ENCODE measurements at places on chromosomes 6 and 20.
A peak's percentile ranks its signal among the peaks of the same experiment; 100 is the strongest.

DNA sequence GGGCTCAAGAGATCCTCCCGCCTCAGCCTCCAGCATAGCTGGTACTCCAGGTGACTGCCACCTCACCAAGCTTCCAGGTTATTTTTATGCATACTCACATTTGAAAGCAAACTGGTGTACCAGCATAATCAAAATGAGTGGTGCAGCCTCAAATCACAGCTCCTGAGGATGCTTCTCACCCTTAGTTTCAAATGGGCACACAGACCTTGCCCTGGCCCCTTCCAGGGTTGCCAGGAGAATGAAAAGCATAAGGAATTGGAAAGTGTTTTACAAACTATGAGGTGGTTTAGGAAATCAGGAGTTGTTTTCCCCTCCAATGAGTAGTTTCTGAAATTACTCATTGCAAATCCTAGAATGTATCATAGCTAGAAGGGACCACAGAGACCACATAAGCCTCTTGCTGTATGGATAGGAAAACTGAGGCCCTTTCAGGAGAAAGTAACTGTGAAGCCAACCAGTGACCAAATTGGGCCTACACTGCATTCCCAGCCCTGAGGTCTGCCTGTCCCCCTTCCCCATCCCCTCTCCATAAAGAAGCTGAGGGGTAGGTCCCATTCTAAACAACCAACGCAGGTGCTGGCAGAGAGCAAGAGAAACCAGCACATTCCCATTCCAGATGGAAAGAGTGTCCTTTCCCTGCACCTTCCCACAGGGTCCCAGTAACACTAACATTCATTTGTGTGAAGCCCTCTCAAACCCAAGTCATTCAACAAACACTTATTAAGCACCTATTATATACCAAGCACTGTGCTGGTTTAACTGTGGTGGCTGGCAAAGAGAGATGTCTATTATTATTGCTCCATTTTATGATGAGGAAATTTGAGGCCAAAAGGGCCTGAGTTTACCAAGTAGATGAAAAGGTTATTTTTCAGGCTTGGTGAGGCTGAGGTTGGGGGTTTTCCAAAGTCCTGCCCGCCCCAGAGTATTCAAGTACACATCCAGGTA is 2.1 kb upstream of the E2F1 start:
- no peak for DNase-seq

DNA sequence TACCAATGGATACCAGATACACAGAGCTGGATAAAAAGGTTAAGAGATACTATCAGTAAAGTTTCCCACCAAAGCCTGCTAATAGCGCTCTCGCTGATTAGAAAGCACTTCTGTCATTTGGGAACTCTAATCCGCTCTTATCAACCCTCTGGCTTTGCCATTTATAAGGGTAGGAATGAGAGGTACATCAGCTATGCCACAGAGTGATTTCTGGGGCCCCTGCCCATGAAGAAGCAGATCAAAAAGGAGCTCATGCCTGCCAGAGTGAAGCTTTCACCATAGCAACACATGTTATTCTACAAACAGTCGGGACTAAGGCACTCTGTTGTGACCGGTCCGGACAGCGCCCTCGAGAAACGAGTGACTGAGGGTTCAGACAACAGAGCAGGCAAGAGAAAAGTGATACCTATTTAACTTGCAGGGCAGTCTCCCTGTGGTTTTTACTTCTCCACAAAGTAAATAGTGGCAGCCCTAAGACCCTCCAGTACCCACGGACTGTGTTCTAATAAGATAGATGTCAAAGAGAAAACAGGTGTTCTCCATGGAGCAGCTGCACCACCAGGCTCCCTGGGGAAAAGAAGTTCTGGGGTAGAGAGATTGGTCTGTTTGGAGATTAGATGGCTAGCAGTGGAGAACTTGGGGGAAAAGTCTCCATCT is 5.6 kb downstream of the TRAM2 start:
- DNase-seq, result no peak

- no peak for DNase-seq
These were observed 2.4 kb upstream of the GCLC start for GRCh38 chr6:53547166-53547810.

GRCh38 chr6:3011592-3011991 is 11.9 kb downstream of the NQO2 start:
- no peak for DNase-seq

- peak; percentile 65 for DNase-seq
These were observed 35.9 kb downstream of the PLCG1 start for GRCh38 chr20:41173161-41173721.

- DNase-seq, result no peak
These were observed 841.1 kb upstream of the MANEA start for GRCh38 chr6:94736236-94736635.

- DNase-seq, result no peak
These were observed 37.2 kb upstream of the PTPN1 start for GRCh38 chr20:50472693-50473664.

- no peak for DNase-seq
These were observed 3.9 kb downstream of the RAB44 start for GRCh38 chr6:36701401-36701991.

DNA sequence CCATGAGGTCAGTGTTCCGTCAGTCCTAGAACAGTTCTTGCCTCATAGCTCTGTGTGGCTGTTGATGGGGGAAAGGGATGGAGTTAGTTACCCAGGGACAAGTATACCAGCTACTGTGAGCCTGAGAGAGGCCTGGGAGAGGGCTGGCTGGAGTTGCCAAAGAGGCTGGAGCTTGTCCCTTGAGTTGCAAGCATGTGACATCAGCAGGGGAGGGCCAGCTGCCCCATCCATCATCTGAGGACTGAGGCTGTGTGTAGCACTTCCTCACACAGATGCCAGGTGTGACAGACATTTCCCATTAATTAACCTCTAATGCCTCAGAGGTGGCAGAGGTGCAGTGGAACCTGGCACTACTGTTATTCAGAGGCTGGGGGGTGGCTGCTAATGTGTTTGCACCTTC is 131.6 kb downstream of the PHACTR3 start:
- DNase-seq, result no peak

GRCh38 chr6:48101290-48101689 is 9.7 kb downstream of the PTCHD4 start:
- no peak for DNase-seq

DNA sequence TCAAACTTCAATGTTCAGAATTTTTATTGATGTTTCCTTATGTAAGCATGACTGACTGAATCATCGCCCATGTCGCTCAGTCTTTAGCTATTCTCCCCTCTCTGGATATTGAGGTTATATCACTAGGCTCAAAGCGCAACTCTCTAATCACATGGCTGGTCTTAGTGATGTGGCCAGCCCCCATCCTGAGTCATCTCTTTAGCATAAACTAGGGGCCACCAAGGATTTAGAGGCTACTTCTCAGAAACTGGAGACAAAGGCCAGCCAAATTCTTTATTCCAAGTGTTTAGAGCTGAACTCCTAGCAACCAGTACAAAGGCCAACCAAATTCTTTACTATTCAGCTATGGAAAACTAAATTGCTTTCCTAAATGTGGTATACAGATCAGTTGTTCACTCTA is 61.4 kb downstream of the FAM135A start:
- DNase-seq, result peak; percentile 8

DNA sequence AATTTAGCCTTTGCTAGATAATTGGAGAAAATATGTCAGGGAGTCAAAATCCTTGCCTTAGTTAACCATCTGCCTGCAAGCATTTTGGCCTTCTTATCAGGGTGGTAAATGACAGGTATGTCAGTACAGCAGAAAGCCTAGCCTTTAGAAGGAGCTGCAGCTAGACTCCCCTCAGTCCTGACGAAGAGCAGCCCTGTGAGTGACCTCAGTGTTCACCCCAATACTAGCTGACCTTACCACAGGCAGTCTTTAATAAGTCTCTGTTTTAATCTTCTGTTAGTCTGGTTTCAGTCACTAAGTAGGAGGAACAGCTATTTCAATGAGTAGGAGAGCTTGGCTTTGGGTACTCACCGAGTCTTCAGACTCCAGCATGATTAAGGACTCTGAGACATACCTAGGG is 340.0 kb upstream of the FLRT3 start:
- no peak for DNase-seq

GRCh38 chr20:35432430-35432735 is 5.6 kb downstream of the GDF5 start:
- no peak for DNase-seq

- DNase-seq, result no peak
These were observed 2.6 kb upstream of the TAAR6 start for GRCh38 chr6:132567566-132567965.

GRCh38 chr6:134097114-134097707 is 44.8 kb upstream of the SLC2A12 start:
- DNase-seq, result peak; percentile 65

GRCh38 chr6:11978169-11978987 is 33.7 kb upstream of the HIVEP1 start:
- peak; percentile 14 for DNase-seq

GRCh38 chr20:5928836-5929715 is 21.3 kb downstream of the TRMT6 start:
- DNase-seq, result no peak

DNA sequence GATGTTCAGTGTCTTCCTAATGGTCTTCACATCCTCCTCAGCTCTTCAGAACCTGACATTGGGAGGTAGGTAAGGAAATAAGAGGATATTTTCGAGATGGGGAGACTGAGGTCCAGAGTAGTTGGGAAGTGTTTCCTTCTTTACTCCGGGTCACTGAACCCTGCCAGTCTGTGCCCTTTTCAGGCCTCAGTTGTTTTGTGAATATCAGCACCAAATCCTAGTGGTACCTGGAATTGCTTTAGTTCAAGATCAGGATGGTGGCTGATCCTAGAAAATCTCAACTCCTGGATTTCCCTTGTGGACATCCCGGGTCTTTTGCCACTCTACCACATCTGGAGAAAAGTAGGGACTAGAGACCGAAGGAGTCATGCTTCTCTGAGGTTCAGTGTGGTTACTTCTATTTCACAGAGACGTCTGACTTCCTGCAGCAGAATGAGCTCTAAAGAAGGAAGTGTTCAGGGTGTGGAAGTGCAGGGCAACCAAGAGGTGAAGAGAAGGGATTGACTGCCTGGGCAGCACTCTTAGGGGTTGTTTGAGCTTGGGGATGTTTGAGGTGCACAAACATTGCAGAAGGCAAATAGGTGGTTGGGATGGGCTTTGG is 995 bp downstream of the STK4 start:
- DNase-seq, result peak; percentile 5

DNA sequence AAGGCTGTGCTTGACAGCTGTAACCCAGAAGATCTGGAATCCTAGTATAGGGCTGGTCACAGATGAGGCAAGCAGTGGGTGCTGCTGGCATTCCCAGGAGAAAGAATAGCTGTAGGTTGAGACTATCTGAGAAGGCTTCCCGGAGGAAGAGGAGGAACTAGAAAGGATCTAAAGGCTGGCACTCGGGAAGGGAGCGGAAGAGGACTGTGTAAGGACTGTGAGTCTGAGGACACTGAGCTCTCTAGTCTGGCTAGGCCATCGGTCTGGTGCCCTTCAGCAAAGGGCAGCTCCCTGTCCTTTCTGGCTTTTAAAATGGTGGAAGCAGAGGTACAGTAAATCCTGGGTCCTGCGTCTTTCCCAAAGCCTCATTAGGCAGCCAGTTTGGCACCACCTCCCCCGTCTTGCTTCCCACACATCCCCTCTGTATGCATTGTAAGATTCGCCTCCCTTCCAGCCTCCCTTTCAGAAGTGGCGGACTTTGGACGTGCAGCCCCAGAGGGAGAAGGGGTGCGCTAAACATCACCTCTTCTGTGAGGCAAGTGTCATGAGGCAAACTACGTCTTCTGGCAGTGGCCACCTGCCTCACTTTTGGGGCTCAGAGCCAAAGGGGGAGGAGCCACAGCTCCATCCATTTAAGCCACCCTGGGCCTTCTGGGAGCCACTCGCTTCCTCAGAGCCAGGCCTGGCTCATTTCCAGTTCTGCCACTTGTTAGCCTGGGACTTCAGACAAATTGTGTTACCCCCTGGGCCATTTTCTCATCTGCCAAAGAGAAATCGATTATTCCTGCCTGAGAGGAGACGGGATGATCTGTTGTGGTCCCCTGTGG is 8.6 kb downstream of the SNPH start:
- DNase-seq, result no peak

GRCh38 chr20:56202493-56203077 is 45.9 kb upstream of the MC3R start:
- DNase-seq, result no peak

GRCh38 chr20:38303908-38304379 is at the start of gene BPI:
TSS of gene BPI (plus strand) at chr20:38304156. CDS start at chr20:38304224, 68 bp downstream.
- peak; percentile 64 for DNase-seq

DNA sequence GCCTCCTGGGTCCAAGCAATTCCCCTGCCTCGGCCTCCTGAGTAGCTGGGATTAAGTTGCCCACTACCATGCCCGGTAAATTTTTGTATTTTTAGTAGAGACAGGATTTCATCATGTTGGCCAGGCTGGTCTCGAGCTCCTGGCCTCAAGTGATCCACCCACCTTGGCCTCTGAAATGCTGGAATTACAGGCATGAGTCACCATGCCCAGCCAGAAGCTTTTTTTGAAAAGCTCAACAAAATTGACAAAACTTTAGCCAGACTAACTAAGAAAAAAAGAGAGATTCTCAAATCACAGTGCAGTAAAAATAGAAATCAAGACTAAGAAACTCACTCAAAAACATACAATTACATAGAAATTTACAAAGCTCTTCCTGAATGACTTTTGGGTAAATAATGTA is 420.6 kb downstream of the COL12A1 start:
- DNase-seq, result peak; percentile 40

GRCh38 chr6:169005166-169005565 is 248.5 kb downstream of the THBS2 start:
- DNase-seq, result no peak

DNA sequence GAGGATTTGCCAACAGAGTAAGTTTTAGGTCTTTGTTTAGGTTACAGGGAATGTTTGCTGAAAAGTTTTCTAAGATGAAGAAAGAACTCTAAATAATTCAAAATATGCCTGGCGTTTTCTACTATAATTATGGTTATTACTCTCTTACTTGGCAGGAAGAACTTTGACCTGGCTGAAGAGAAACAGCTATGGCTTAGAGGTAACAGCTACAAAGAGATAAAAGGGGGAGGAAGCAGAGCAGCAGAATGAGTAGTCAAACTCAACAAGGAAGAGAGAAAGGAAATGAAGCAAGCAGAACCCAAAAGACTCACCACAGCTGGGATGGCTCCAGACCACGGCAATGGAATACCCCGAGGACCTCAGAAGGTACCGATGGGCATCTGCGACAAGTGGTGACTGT is 95.6 kb downstream of the KIF16B start:
- no peak for DNase-seq

DNA sequence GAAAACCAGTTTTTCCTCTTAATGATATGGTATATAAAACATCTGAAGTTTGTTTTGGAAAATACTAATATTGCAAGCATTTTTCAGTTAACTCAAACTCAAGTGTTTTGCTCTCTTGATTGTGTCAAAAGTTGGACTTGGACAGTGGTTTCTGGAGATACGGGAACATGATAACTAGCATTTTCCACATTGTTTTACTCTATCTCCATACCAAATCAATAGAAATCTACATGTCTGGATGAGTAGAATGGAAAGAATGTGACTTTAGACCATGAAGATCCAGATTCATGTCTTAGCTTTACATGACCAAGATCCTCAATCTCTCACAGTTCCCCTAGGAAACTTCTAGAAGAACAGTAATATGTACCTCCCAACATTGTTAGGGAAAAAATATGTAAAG is 22.2 kb upstream of the FBXO30 start:
- DNase-seq, result peak; percentile 24

GRCh38 chr6:51574040-51574439 is 513.4 kb downstream of the PKHD1 start:
- no peak for DNase-seq

Data from fibroblast of skin of abdomen (primary cell).